ENCODE measurements at places on chromosomes 6 and 20.

GRCh38 chr20:51540580-51540979, 1.9 kb downstream of the NFATC2 start:
- DNase-seq, result no peak
- peaks cover 13% of the 10 kb centered on the region for H3K27me3 ChIP-seq
- no peak overlapping the region for H3K27ac ChIP-seq
- H3K36me3 ChIP-seq, result no peaks in the 10 kb centered on the region

- H3K36me3 ChIP-seq, result no peaks in the 10 kb centered on the region
- no peaks in the 10 kb centered on the region for H3K4me1 ChIP-seq
- no peak overlapping the region for H3K27ac ChIP-seq
- no peaks in the 10 kb centered on the region for H3K27me3 ChIP-seq
- H3K4me3 ChIP-seq, result no peak overlapping the region
Measured at GRCh38 chr6:48765352-48765961, 654.5 kb upstream of the PTCHD4 start.

- DNase-seq, result no peak
- no peak overlapping the region for H3K27ac ChIP-seq
- no peaks in the 10 kb centered on the region for H3K4me1 ChIP-seq
- no peaks in the 10 kb centered on the region for H3K36me3 ChIP-seq
Measured at GRCh38 chr6:105746130-105746505, 340.0 kb upstream of the PRDM1 start.

GRCh38 chr6:27168108-27168507, 79.4 kb upstream of the PRSS16 start:
- DNase-seq, result no peak
- H3K27me3 ChIP-seq, result no peaks in the 10 kb centered on the region

DNA sequence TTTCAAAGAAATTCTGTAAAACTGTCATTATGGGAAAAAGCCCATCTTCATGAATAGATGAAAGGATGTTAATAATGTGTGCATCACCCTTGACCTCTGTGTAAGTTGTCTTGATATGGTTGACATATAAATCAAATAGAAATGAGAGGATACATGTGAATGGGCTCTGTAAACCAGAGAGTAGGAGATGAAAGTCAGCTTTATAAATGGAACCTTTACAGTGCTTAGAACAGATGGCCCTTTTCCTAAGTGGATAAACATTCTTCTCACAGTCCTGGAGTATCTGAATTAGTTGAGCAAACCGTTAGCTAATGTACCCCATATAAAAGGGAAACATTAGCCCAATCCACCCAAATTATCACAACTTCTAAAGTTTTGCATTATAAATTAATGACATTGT, 57.5 kb downstream of the MYLK4 start:
- no peaks in the 10 kb centered on the region for H3K4me1 ChIP-seq
- H3K4me3 ChIP-seq, result no peak overlapping the region
- no peak for DNase-seq
- H3K27me3 ChIP-seq, result no peaks in the 10 kb centered on the region
